ENCODE measurements at places on chromosomes 1 and 21.

DNA sequence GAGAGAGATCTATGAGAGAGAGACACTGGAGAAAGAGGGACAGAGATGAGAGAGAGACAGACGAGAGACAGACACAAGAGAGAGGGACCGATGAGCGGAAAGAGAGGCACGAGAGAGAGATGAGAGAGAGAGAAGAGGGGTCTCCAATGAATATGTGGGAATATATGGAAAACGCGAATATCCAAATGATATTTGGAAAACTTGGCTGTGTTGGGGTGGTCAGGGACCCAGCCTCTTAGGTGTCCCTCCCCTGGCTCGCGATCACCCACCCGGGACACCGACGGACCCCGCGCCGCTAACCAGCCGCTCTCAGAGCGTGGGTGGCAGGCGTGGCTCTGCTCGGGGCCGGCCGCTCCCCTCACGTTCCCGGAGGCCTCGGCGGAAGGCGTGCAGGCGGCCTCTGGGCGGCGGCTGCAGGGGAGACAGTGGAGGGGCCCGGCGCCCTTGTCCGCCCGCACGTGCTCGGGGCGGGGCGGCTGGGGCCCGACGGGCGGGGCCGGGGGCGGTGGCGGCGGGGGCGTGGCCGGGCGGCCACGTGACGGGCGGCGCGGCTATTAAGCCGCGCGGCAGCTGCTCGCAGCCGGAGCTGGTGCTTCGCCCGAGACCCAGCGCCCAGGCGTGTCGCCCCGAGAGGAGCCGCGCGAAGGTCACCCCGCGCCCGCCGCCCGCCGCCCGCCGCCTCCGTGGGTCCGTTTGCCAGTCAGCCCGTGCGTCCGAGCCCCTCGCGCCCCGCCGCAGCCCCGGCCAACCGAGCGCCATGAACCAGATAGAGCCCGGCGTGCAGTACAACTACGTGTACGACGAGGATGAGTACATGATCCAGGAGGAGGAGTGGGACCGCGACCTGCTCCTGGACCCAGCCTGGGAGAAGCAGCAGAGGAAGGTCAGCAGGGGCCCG lies at the start of gene ACTN2:
TSS of gene ACTN2 (plus strand) at position 583 of the 898 bp plus-strand sequence. CDS start at position 758, 175 bp downstream.
- peak; percentile 54 for DNase-seq

GRCh38 chr1:221141096-221141495 lies 261.9 kb downstream of the HLX start:
- no peak for DNase-seq

DNA sequence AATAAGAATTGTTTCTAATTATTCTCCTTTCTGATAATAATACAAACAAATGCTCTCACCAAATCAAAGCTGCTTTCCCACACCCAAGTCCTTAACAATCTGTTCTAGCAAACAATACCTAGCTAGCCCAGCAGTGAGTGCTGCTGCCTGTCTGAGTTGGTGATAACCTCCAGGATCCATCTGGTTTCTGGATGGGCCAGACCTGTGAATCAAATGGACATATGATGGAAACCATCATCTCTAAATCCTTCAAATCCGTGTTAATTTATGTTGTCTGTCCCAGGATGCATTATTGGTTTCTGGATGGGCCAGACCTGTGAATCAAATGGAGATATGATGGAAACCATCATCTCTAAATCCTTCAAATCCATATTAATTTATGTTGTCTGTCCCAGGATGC lies 1230.0 kb downstream of the AMY1C start:
- no peak for DNase-seq

- no peak for DNase-seq
Measured at GRCh38 chr1:207958376-207959139, 47.6 kb upstream of the CD34 start.

- DNase-seq, result no peak
Measured at GRCh38 chr21:30981403-30981802, 56.9 kb downstream of the KRTAP19-8 start.

DNA sequence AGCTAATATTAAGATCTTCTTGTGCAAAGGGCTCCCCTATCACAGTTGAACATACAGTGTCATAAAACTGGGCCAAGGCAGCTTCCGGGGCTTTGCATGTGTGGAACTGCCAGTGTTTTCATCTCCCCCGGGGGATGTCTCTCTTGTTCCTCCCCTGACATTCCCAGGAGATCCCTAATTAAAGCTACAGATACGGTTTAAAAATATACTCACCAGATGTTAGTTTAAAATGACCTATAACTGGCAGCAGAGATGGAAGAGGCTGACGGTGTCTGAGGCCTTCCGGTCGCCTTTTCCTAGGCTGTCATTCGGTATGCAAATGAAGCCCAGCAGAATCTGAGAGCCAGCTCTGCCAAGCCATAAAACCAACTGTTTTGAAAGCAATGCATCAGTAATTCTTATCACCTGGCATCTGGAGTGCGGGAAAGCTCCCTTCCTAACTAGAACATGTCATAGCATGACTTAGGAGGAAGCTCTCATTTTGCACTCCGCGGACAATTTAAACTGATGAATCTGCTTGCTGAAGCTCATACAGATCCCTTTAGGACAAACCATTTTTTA lies 436.5 kb upstream of the VAMP3 start:
- no peak for DNase-seq

DNA sequence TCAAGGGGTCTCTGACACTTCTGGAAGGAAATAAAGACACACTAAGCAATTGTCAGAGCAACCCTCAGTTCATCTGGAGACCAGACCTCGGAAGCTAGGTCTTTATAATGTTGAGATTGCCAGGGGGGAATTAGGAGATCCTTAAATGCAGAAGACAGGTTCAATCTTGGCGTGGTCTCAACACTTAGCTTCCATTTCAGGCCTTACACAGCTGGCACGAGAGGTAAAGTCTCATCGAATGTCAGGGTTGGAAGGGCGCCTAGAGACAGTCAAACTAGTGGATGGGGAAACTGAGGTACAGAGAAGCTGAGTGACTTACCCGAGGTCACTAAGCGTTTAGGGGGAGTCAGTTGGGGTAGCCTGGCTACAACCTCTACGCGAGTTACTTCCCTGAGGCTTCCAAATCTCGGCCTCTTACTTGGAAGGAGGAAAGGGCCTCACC lies 562 bp upstream of the EPB41 start:
- DNase-seq, result no peak

DNA sequence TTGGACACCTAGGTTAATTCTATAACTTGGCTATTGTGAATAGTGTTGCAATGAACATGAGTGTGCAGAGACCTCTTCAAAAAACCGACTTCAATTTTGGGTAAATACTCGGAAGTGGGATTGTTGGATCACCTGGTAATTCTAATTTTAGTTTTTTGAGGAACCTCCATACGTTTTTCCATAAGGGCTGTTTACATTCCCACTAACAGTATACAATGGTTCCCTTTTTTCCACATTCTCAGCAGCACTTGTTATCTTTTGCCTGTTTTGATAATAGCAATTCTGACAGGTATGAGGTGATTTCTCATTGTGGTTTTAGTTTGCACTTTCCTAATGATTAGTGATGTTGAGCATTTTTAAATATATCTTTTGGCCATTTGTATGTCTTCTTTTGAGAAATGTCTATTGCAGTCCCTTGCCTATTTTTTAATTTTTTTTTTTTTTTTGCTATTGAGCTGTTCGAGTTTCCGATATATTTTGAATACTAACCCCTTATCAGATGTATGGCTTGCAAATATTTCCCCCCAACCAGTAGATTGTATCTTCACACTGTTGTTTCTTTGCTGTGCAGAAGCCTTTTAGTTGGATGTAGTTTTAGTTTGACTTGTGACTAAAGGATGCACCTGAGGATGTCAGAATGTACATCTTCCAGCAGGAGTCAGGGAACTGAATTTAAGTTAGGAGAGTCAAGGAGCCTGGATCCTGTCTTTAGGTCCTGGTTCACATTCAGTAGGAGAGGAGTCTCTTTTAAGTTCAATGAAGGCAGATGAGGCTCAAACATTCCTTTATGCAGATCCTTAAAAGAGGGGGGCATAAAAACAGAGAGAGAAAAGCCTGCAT lies 120.0 kb downstream of the S1PR1 start:
- no peak for DNase-seq

DNA sequence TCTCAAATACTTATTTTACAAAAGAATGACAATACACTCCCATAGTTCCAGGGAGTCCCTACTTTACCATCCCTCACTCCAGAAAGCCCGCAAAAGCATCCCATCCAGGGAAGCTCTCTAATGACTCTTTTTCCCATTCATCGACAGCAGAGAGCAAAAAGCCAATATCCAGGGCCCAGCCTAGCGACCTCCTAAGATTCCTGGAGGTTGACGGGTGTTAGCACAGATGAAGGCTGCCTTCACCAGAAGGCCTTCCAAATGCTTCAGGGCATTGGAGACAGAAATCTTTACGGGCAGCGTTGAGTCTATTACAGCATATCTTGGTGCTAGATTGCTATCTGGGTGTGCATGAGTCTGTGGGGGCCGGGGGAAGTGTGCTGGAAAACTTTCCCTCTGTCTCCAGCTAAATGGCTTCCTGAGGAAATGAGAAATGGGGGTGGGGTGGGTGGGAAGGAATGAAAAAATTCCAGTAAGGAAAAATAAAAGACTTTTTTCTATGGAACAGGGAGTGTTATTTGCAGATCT lies 136.6 kb downstream of the PROX1 start:
- no peak for DNase-seq

DNA sequence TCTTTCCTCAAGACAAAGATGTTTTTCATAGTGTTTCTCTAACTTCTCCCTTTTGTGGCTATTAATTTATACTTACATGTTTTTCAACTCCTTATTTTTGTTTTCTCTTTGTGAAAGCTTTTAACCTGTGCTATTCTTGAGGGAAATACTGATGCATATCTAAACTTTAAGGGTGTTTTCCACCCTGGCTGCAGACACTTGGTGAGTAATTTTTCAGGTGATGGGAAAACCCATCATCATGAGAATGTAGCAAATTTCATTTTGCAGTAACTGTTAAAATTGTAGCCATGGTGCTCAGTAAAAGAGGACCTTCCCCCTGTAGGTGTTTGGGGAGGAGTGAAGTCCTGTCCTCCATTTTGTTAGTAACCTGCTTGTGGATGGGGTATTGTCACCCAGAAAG lies 124.2 kb downstream of the LIPI start:
- no peak for DNase-seq

GRCh38 chr1:39258146-39258924 lies 53.8 kb downstream of the MACF1 start:
- DNase-seq, result peak; percentile 19

DNA sequence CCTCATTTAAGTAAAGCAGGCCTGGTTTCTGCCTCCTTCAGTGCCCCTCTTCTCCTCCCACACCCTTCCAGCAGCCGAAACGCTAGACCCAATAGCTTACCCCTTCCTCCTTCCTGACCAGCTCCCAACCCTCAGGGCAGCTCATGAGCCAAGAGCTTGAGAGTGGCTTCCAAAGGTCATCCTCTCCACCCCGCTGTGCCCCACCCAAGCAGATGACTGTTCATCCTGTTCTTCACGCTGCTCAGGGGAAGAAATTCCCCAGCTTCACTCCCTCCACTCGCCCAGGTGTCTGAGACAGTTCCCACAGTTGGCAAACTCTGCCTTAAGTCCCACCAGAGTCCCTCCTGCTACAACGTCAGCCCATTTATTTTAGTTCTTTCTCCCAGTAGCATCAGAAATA lies 23.4 kb downstream of the ARHGEF19 start:
- DNase-seq, result no peak

- DNase-seq, result peak; percentile 25
Measured at GRCh38 chr1:111904478-111905218, 84.8 kb downstream of the KCND3 start.

- no peak for DNase-seq
Measured at GRCh38 chr1:104466068-104466467, 716.4 kb downstream of the AMY1C start.

GRCh38 chr1:40653851-40654537 lies 11.5 kb downstream of the RIMS3 start:
- no peak for DNase-seq

DNA sequence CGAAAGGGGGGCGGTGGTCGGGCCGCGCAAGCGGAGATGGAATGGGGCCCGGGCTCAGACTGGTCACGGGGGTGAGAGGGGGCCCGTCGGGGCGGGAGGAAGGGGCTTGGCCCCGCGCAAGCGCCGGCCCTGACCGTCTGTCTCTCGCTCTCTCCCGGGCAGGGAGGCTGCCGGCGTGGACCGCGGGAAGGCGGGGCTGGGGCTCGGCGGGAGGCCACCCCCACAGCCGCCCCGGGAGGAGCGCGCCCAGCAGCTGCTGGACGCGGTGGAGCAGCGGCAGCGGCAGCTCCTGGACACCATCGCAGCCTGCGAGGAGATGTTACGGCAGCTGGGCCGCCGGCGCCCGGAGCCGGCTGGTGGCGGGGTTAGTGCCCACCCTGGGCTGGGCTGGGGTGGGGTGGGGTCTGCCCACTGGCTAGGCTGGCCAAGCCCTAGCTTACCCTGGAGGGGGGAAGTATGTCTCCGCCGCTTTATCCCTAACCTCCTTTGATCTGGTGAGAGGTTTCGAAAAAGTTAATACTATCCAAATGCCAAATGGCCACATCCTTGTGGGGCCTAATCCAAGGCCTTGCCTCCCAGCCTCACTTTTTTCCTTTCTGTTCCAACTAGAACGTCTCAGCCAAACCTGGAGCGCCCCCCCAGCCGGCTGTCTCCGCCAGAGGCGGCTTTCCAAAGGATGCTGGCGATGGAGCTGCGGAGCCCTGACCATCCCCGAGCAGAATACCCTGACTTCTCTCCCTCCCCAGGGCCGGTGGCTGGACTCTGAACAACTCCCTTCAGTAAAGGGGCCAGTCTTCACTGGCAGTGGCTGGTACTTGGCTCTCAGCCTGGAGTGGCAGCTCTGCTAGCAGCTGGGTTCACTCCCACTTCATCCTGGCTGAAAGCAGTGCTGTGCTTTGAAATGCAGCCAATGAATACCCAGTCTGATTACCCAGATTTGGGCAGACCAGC lies 636 bp upstream of the YRDC start:
- DNase-seq, result peak; percentile 37

DNA sequence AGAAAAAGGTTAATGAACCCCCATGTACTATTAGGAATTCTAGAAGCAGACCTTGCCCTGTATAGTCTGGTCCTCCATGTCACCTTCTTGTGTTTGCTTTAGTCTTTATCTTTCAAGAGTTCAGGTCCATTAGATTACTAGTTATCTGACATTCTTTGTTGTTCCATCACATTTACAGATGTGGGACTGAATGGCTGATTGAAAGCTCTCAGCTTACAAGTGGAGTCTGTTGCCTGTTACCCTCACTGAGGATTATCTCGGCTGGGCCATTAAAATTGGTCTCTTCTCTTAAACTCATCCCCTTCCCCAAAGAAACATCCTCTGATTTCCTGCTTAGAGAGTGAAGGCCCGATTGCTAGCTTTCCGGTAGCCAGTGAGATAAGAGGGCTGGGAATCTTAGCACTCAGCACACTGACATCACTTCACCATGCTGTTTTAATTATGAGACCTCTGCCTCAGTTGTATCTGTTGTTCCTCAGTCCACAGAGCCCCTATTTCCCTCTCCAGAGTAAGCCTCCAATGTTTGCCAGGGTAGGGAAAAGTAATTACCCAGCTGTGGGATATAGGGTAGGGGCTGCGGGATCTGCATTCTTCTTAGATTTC lies 76.8 kb downstream of the LPGAT1 start:
- DNase-seq, result no peak

- no peak for DNase-seq
Measured at GRCh38 chr1:43065616-43066399, 106.3 kb downstream of the EBNA1BP2 start.

- DNase-seq, result no peak
Measured at GRCh38 chr1:234607109-234608024, 2.6 kb downstream of the IRF2BP2 start.
